ENCODE measurements at places on chromosomes 7 and 10.

DNA sequence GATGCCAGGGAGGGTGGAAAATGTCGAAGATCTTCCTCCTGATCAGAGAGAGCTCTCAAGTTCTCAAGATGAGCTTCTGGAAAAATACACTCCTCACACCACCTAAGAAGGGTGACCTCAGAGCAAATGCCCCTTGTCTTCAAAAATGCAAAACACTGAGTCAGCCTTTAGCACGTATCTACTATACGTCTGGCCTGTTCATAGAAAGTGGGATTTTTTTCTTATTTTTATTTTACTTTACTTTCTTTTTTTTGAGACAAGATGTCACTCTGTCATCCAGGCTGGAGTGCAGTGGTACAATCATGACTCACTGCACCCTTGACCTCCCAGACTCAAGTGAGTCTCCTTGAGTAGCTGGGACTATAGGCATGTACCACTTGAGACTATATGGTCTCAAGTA, 57.1 kb downstream of the AFAP1L2 start:
- DNase-seq: no peak

DNA sequence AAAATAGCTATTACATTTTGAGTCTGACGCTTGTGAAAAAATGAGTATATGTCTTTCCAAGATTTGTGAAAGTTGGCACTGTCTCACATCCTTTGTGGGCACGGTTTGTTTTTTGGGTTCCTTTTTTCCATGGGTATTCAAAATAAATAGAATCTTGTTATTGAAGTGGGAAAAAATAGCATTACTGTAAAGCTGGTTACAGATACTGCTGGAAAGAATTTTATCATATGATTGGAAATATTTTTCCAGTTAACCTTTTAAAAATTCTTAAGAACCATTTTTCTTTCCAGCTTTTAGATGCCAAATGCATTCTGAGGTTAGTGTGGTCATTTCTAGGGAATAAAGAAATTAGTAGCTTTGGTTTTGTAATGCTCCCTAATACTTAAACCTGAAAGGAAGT, 11.4 kb downstream of the NET1 start:
- DNase-seq: no peak

DNA sequence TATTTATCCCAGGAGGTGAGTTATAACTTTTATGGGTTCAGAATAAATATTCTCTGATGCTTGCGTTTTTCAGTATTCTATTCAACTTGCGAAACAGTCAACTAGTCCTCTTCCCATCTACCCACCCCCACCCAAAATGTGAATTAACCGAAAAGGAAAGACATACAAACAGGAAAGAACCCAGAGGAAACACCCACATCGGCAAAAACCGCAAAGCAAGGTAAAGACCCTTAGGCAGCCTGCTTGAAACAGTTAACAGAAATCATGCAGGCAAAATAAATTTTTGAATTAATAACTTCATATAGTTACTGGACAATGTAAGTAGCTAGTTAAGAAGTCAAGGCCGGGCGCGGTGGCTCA, 5.4 kb downstream of the ZC3HAV1 start:
- no peak for DNase-seq

- DNase-seq: no peak
Measured at GRCh38 chr10:79942261-79943185, 6.4 kb downstream of the SFTPD start.

- DNase-seq: no peak
Measured at GRCh38 chr10:91570220-91570619, 62.7 kb downstream of the PPP1R3C start.

GRCh38 chr7:66143876-66144332, 29.3 kb downstream of the CRCP start:
- no peak for DNase-seq

DNA sequence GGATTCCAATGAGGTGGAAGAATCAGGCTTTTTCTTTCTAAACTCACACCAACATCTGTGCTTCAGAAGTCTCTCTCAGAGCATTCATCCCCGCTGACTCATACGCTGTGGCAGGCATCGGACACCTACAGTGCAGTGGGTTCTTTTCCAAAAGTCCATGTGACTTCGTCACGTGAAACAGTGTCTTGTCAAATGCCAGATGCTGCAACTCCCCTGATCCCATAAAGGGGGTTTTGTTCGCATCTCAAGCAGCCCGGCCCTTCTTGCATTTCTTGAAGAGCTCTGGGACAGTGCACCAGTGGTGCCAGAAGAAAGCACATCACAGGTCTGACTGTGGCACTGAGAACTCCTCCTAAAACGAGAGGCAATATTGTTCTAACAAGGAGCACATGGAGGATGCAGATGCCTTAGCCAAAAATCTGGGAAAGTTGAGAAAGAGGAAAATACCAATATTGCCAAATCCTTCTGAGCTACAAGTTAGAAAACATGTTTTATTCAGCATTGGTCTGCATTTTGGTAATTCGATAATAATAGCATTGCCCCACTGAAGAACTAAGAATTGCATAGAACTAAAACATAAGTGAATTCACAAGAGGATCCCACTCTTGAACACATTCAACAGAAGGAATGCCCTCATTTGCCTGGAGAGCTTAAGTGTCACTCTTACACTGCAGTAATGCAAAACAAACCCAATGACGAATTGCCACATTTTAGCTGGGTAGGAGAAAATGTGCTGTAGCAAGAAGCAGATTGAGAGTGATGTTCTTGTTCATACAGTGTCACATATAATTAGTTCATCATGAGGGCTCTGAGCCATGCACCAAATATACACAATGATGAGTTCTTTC, 204.4 kb downstream of the CXCL12 start:
- DNase-seq: no peak

DNA sequence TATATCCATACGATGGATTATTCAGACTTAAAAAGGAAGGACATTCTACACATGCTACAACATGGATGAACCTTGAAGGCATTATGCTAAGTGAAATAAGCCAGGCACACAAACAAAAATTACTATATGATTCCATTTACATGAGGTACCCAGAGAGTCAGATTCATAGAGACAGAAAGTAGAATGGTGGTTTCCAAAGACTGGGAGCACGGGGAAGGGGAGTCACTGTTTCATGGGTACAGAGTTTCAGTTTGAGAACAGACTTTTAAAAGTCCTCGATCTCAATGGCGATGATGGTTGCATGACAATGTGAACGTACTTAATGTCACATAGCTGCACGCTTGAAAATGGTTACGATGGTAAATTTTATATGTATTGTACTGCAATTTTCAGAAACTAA, 39.3 kb downstream of the NUDCD3 start:
- DNase-seq: no peak

GRCh38 chr10:128064970-128065580, 61.1 kb downstream of the MKI67 start:
- no peak for DNase-seq

DNA sequence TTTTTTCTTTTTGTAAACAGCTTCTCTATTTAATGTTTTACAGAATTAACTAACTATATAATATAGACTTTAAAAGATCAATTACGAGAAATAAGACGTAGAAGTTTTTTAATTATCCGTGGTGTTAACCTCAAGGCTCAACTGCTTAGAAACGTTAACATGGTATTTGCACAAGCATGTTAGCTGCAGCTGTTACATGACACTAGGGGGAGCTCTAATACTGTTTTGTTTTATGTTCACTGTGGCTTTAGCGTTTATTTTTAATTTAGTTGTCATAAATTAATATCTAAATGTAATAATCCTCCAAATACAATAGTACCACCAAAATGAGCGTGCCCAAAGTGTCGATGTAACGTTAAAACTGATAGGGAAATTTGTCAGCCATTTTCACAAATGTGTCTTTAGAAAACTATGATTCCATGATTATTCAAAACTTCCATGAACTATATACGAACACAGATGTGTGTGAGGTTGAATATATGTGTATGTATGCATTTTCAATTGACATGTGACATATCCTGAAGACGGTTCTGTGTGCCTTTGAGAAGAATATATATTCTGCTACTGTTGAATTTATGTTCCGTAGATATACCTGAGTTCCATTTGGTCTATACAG, 828.8 kb upstream of the MBL2 start:
- no peak for DNase-seq

- no peak for DNase-seq
Measured at GRCh38 chr7:31307972-31308371, 32.6 kb downstream of the NEUROD6 start.

DNA sequence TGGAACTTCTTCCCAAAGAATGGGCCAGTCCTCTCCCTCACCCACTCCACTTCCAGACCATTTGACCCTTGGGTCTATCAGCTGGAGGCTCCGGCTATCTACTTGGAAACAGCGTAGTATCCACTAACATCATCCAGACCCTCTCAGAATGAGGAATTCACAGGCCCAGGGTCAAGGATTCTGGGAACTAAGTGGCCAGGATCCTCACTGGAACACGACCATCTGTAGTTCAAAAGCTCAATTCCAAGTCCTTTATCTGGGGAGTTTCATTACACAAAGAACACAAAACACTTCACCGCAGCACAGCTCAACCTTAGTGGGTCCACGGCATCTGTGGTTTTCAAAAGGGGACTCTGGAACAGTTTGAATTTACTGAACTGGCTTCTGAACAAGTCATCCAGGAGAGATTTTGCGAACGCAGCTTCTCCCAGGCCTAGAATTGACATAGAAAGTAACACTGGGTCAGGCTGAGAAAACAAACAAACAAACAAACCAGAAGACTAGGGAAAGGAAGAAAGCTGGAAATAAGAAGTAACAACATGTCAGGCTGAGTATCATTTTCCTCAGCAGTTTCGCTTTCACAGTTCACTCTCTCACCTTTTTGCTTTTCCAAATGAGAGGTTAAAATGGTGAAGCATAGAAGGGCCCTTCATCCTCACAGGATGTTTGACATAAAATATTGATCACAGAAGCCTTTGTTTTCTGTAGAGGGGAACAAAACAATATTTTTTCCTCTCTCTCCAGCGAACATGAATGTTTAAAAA, 57.6 kb upstream of the USP6NL start:
- no peak for DNase-seq

GRCh38 chr7:143408686-143409561, at the start of gene EPHA1:
Gene EPHA1 (minus strand): TSS chr7:143408856. CDS start chr7:143408805, 51 bp downstream.
- no peak for DNase-seq

- DNase-seq: no peak
Measured at GRCh38 chr10:66337211-66337610, 588.6 kb upstream of the LRRTM3 start.

DNA sequence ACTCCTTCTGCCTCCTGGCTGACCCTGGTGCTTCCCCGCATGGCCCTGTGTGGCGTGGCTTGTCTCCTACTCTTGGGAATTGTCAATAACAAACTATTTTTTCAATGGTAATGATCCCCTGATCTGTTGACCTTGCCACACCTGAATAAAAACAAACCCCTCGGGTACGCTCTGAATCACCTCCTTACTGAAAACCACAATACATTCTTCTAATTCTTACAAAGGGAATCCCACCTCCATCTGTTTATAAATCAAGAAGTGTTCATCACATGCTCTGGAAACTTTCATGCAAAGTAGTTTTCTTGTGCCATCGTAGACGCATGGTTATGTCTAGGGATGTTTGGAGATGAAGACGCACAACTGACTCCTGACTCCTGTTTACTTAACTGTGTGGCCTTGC, 245.8 kb downstream of the FRMD4A start:
- DNase-seq: no peak

DNA sequence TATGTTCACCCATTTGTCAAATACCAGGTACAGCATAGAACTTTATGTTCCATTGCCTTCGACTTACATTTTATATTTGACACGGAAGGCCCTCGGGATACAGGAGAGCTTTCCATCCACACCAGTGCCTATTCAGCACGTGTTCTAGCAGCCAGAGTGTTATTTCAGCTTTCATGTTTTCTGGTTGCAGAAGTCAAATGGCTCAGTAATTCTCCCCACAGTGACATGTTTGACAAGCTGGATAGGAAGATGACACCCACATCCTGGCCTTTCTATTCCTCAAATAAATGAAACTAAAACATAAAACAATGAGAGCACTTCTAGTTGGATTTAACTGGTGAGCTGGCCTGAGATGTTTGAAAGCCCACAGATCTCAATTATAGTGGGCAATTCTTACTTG, 173.4 kb downstream of the SORCS1 start:
- no peak for DNase-seq

DNA sequence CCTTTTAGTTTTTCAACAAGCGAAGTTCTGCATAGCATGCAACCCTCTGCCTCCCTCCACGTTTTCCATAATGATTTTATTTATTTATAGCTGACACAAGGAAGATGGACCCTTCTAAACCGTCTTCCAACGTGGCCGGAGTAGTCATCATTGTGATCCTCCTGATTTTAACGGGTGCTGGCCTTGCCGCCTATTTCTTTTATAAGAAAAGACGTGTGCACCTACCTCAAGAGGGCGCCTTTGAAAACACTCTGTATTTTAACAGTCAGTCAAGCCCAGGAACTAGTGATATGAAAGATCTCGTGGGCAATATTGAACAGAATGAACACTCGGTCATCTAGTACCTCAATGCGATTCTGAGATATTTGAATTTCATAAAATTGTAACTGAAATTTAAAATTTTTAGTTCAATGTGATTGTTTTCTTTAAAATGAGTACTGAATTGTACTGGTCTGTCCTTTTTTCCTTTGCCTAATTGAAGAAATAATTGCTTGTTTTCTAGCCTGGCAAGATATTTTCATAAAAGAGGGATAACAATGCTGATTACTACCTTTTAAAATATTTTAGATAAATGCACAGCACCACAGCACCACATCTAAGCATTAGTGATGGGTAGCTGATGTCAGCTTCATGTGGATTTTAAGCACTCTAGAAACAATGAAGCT, 41.5 kb upstream of the SLC39A12 start:
- no peak for DNase-seq

GRCh38 chr10:126041804-126042231, 145.5 kb downstream of the FANK1 start:
- peak; percentile 80 for DNase-seq

DNA sequence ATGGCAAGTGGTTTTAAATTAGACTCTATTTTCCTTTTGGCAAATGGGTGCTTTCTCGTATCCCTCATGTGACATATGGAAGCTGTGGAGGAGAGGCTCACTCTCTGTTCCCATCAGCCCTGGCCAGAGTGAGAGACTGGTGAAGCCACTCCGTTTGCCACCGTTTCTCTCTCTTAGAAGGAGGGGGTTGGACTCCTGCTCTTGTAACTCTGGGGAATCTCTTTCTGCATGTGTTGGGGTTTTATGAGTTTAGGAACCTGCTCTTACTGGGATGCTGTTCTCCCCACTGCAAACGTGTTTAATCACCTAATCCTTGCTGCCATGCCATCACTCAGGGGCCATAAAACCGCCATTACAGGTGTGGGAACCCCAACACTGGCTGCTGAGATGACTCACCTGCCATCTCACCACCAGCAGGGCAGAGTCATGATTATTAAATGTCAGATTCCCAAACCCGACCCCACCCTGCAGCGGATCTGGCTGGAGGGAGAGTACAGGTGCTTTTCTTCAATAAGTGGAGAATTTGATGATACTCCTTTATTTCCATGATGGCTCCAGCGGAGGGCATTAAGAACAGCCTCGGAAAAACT, 103.2 kb downstream of the ADCY1 start:
- no peak for DNase-seq

Data from left ventricle myocardium inferior (tissue), 1 donor.